ENCODE measurements at places on chromosomes 6 and 20. TPM values are rescaled to one million over a fixed set of nuclear protein-coding genes. Genes with fewer than 3 reads are reported as not detected.

C6orf52 gene
- total RNA-seq: 1.1 TPM

TBC1D32 gene
- total RNA-seq: 1.1 TPM

ZBTB46 gene
- 0.66 TPM for total RNA-seq

LIME1 gene
- 10.4 TPM for total RNA-seq

GNMT gene
- 0.10 TPM for total RNA-seq

ABCC10 gene
- total RNA-seq: 12.5 TPM

NEDD9 gene
- 40.6 TPM for total RNA-seq
